ENCODE measurements at places on chromosomes 5 and 9.

- ATAC-seq: no peak
Measured at GRCh38 chr9:105468875-105469274, 21.0 kb downstream of the FSD1L start.

DNA sequence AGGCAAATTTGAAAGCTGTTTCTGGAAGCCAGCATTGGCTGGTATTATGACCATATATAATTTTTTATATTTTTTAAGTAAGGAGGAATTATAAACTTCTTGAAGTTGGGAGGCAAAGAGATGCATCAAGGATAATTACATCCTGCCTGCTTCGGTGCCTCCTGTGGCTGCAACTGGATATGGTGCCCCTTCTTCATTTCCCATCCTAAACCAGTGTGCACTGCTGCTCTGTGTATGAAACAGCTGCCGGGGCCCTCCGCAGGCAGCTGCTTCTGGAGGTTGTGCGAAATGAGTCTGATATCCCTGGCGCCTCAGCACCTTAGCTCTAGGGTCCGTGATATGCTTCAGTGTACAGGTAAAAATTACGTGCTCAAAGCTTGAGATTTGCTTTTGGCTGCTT is 304.2 kb downstream of the ENC1 start:
- ATAC-seq: no peak

DNA sequence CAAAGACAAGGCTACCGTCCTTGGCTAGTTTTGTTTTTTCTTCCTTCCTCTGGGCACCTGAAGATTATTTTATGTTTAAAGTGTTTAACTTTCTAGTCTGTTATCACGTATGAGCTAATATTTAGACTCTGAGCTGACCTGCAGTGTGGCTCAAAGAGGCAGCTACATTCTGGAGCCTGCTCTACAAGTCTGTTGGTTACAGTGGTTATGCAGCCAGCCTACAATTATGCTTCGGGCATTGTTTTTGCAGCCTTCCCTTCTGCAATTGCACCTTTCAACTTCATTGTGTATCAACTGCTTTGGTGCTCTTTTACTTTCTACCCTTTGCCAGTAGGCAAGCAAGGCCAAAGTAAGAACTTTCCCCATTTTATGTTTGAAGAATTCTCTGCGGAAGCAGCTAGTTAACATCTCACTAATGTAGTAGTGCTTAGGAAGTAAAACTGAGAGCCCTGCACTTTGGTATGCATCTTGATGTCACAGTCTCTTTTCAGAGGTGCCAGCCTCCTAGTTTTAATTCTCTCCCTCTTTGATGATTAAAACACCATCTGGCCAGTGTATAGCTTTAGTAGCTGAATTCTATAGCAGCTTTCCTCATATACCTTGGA is 322.1 kb downstream of the FAM170A start:
- ATAC-seq: no peak

DNA sequence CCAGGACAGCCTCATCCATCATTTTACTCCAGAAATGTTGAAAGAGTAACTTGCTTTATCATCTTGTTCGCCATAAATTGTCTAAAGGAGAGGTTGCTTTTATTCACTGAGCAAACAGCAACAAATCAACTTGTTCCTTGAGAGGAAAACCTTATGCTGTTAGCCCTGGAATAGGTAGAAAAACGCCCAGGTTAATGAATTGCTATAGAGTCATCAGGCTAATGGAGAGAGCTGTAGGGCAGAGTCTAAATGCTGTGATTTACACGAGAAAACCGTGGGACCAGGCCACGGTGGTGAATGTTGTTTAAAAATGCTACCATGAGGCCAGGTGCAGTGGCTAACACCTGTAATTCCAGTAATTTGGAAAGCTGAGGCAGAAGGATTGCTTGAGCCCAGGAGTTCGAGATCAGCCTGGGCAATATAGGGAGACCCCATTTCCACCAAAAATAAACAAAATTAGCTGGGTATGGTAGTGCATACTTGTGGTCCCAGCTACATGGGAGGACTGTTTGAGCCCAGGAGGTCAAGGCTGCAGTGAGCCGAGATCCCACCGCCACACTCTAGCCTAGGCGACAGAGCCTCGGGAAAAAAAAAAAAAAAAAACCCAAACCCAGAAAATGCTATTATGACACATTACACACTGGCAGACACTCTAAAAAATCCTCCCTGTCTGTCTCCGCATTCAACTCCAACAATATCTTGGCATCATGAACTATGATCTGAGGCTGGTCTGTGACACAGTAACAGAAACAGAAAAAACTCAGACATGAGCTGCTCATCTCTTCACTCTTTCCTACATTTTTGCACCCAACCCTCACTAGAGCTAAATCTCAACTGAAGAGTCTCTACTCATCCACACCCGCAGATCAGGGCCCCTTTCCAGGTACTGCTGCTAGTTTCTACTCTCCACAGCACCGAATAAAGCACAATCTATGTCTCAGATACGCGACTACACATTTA is 118.6 kb upstream of the RETREG1 start:
- ATAC-seq: no peak

DNA sequence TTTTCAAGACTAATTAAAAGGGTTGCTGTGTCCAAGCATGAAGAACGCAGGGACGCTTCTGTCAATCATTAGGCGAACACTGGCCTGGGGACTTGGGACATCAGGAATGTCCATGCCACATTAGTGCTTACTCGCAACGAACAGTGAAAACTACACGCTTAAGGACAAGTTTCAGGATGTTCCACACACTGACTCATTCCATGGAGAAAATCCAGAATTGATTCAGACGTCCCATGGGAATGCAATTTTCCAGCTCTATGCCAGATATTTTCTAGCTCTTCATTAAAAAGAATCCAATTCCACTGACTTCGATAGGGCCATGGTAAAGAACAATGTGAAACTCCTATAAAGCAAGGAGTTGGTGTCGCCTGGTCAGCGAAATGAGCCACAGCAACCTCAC is 98.2 kb downstream of the CAMSAP1 start:
- no peak for ATAC-seq

GRCh38 chr5:8749556-8749955 is 796.3 kb downstream of the SEMA5A start:
- ATAC-seq: no peak

GRCh38 chr5:9166202-9167112 is 379.4 kb downstream of the SEMA5A start:
- no peak for ATAC-seq

- ATAC-seq: no peak
Measured at GRCh38 chr5:9726931-9727330, 96.8 kb upstream of the TAS2R1 start.

- ATAC-seq: peak; percentile 52
Measured at GRCh38 chr5:35852084-35852734, 4.5 kb upstream of the IL7R start.

- peak; percentile 81 for ATAC-seq
Measured at GRCh38 chr5:138752951-138753793, at the start of gene CTNNA1. CTNNA1 (plus strand) TSS chr5:138753425; CDS start chr5:138781925, 28,500 bp downstream.

GRCh38 chr5:13276156-13276555 is 668.3 kb downstream of the DNAH5 start:
- ATAC-seq: no peak

GRCh38 chr9:121861501-121862180 is 210.2 kb downstream of the DAB2IP start:
- ATAC-seq: no peak

- ATAC-seq: no peak
Measured at GRCh38 chr9:84226126-84226525, 114.4 kb downstream of the SLC28A3 start.

- no peak for ATAC-seq
Measured at GRCh38 chr5:125376059-125376641, 629.7 kb upstream of the ZNF608 start.

DNA sequence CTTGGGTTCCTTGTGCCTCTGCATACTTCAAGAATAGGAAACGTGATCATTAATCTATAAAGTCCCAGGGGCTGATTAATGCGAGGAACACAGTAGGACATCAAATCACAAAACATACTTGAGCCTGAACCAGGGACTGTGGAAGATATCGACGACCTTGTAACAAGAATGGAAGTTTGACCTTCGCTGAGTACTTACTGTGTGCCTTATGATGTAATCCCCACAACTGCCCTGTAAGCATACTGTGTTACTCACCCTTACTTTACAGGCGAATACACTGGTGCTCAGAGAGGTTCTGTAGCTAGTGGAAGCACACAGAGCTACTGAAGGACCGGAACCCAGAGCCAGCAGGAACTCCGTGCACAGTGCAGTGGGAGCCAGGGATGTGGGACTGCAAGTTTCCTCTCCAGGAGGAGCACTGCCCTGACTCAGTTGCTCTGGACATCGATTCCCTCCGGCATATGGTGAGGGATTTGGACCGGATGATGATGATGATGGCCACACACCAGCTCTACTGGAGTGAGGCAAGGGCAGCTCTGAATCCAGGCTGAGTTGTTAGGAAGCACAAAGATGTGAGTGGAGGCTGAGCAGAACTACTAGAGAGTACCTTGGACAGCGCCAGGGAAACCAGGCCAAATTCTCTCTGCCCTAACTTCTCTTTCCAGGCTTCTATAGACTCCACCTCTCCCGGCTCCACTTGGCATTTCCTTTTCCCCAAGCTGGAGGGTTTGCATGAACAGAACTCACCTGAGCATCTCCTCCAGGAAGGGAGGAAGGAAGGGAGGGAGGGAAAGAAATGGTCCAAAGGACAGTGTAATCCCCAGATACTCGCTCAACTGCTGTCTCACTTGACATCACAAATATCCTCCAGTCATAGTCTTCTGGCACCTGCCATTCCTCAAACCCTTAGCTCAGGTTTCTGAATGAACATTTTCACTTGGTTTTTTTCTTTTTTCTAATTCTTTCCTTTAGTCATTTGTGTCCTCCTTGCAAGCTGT is 1.5 kb upstream of the GABBR2 start:
- ATAC-seq: no peak

GRCh38 chr9:108166519-108166918 is 677.0 kb upstream of the KLF4 start:
- ATAC-seq: no peak

- no peak for ATAC-seq
Measured at GRCh38 chr9:137136881-137137607, 1.9 kb upstream of the GRIN1 start.

GRCh38 chr5:141100243-141100805 is at the start of gene PCDHB3:
PCDHB3 (plus strand) TSS chr5:141100473; CDS start chr5:141100650, 177 bp downstream.
- ATAC-seq: no peak

GRCh38 chr5:172420235-172420939 is 33.9 kb downstream of the SH3PXD2B start:
- no peak for ATAC-seq

GRCh38 chr5:134567641-134568336 is 42.3 kb downstream of the JADE2 start:
- ATAC-seq: no peak

DNA sequence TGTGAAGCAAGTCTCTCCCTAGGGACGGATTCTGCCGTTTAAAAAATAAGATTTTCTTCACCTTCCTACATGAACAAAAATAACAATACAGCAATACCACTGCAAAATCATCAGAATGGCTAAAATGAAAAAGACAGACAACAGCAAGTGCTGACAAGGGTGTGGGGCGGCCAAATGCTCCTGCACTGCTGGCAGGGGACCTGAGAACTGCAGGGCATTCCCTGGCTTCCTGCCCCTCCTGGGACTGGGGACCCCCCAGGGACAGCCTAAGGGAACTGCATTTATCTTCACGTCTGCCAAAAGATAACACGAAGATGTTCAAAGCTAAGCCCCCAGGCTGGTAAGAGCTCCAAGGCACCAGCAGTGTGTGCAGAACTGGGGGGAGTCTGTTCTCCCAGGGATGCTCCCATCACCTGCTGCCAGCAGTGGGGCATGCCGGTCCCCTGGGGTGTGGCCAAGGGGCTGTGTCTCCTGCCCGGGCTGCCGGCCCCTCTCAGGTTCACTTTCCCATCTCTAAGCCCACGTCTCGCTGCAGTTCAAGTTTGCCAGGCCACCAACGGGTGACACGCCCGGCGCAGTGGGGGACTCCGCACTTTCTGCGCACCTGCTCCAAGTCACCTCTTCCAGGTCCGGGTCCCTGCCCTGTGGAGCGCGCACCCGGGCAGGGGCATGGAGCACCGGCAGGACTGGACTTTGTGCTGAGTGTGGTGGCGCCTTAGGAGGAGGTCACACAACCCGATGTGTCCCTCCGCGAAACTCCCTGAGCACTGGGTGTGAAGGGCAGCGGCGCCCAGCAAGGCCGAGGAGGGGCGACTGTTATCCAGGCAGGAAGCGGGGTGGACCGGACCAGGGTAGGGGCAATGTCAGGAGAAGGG is 4.5 kb upstream of the EGFL7 start:
- ATAC-seq: no peak
